GM18507 (cell line): ENCODE measurements at places on chromosomes 3 and 15.

DNA sequence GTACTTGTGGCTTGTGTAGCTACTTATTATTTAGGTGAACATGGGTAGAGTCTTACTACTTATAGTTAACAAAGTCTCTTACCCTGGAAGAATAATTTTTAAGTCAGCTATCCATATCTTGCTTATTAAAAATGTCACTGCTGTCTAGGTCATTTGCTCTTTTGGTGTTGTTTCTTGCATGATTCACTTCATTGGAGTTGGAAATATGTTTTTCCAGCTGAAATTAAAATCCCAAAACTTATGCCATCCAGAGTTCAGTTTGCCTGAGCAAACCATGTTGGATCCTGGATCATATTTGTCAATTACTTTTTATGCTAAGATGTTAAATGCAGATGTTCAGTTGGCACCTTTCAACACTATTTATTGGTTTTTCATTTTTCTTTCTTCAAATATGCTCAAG is 421.0 kb upstream of the RBMS3 start:
- DNase-seq, result no peak

DNA sequence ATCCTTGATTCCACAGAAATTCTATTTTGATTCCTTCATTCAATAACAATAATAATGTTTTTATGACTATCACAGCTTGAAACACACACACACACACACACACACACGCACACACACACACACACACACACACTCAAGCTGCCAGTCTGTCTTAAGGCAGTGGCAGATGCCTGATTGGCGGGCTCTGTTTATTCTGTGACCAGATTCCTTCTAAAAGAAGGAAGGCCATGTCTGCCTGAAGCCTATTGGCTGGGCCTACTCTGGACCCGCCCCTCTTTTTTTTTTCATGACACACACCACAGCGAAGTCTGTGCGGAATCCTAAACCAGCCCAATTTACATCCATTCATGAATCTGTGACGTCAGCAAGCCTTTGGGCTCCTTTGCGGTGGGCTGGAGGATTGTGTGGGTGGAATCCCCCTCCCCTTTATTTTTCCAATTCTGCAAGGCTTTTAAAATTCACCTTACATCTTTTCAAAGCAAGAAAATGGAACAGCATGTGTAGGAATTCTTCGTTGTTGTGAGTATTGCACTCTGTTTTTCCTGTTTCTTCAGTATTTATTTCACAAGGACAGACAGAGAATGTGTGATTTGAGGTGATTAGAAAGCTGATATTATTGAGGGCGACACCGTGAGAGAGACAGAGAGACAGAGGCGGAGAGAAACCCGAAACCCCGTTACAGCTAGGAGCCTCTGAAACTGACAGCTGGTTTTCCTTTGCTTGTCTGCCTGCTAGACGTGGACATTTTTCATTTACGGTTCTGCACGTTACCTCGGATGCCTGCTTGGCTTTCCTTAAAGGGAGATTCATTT is at the start of gene MAP3K13:
TSS of gene MAP3K13 (plus strand) at position 287 of the 812 bp plus-strand sequence. CDS start 65,446 bp downstream, outside the sequence.
- peak; percentile 75 for DNase-seq

DNA sequence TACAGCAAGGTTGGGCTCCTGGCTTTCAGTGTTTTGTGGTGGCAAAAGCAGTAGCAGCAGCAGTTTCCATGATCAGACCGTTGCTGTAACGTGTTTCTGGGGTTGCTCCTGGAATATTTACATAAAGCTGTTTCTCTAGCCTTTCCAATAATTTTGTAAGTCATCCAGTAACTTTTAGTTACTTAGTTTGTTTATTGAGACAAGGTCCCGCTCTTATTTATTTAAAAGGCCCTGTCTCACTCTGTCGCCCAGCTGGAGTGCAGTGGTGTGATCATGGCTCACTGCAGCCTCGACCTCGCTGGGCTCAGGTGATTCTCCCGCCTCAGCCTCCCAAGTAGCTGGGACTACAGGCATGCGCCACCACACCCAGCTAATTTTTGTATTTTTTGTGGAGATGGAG is 8.8 kb upstream of the MYO5A start:
- no peak for DNase-seq

- no peak for DNase-seq
Observed at GRCh38 chr3:94156626-94157025, 93.8 kb downstream of the NSUN3 start.

- DNase-seq, result no peak
Observed at GRCh38 chr3:38153221-38153620, 12.1 kb upstream of the OXSR1 start.

- no peak for DNase-seq
Observed at GRCh38 chr3:149688122-149688757, 30.4 kb upstream of the WWTR1 start.

DNA sequence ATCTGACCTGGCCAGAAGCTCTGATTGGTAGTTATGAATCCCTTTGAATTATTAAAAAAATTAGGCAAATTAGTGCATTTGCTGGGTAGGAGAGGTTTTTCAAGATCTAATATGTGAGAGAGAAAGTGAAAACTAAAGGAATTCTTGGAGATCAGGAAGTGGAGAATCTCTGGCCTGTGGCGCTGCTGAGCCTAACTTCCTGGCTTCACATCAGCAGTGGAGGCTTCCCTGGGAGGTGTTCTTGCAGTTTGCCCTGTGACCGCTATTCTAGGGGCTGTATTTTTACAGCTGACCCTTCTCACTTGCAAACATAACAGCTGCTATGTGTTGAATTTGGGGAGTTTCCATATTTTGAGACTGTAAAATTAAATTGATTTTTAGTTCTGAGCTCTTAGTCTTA is 166.4 kb downstream of the ATG7 start:
- DNase-seq, result no peak

DNA sequence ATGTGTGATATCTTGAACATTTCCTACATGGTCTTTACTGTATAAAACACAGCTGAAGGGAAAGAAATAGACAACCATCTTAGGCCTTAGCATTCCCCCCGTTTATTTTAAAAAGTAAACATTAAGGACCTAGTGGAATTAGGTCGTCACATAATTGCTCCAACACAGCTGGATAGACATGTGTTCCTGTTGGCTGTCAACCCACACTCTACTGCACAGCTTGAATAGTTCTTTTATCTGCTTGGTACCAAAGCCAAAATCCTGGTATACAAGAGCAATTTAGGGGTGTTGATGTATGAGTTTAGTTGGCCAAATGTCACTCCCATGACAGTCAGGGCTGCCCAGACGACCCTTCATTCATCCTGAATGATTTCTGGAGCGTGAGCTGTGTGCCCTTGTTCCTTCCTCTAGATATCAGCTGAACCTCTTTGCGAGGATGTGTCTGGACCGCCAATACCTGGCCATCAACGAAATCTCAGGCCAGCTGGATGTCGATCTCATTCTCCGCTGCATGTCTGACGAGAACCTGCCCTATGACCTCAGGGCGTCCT is 179.7 kb downstream of the ITPR1 start:
- DNase-seq, result no peak

- no peak for DNase-seq
Observed at GRCh38 chr3:82938821-82939328, 1177.4 kb upstream of the GBE1 start.

DNA sequence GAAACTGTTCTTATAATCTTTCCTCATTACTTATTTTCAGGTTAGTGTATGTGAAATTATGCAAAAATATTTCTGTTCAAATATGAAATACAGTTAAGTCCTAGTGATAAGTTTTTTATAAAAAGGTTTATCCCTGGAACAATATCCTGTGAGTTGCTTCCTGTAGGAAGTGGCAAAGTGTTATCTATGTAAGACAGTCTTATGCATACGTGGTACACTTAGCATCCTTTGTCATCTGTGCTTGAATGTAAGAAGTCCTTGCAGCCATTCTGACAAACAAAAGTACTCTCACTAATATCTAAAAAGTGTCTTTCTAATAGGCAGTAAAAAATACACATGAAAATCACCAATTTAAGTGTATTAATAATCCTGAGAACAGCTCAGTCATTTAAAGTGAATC is 372.5 kb upstream of the BCHE start:
- no peak for DNase-seq

- no peak for DNase-seq
Observed at GRCh38 chr3:33312361-33312760, 35.1 kb downstream of the FBXL2 start.
